ENCODE measurements at places on chromosomes 11 and 22. TPM values are rescaled to one million over a fixed set of nuclear protein-coding genes. Genes with fewer than 3 reads are reported as not detected.

GRCh38 chr11:131370090-131370751 lies at the start of gene NTM:
Gene NTM, plus strand, starts transcription at chr11:131370615.
- no peak for DNase-seq
- peaks cover 10% of the 10 kb centered on the region for H3K27me3 ChIP-seq
- no peaks in the 10 kb centered on the region for H3K4me1 ChIP-seq
- H3K4me3 ChIP-seq: no peak within 1 kb of the TSS
- H3K27ac ChIP-seq: no peak within 1 kb of the TSS

DNA sequence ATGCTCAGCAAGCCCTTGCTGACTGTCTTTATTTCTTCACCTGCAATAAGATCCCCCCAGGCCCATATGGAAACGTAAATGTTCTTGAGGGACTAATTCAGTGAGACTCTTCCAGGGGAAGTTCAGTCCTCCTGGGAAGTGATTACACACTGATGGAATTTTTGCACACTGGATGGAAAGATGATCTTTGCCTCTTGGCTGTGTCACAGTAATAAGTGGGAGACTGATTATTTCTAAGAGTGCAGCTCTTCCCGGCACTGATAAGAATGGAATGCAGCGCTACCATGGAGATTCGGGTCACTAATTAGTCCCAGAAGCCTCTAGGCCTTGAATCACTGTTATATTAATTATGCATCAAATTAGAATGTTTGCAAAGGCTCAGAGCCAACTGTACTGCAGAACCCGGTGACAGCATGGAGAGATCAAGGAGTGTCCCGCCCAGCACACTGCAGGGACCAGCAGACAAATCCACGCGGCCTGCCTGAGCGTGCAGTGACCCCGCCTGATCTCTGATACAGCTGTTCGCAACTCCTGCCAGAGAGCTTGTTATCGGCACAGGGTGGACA lies 178.3 kb downstream of the SNX19 start:
- H3K4me1 ChIP-seq: no peaks in the 10 kb centered on the region
- no peak for DNase-seq
- no peak overlapping the region for H3K4me3 ChIP-seq
- H3K36me3 ChIP-seq: no peaks in the 10 kb centered on the region
- H3K27ac ChIP-seq: no peak overlapping the region

DNA sequence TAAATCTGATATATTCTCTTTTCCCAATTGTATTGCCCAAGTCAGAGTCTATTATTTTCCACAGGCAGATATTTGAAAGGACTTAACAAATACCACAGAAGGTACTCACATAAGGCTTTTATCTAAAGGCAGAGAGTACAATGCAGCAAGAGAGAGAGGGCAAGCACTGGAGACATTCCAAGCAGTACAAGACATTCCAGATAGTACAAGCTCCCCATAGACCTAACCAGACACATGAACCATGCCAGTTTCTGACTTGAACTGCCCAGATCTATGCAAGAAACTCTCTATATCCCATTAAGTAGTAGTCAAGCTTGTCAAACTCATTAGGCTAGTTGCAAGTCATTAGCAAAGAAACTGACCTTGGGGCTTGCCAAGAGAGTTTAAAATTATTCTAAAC lies 11.2 kb upstream of the MS4A6E start:
- no peak overlapping the region for H3K27ac ChIP-seq
- DNase-seq: no peak
- H3K27me3 ChIP-seq: peaks cover 20% of the 10 kb centered on the region

The PATE2 gene
- 0.16 TPM for total RNA-seq

DNA sequence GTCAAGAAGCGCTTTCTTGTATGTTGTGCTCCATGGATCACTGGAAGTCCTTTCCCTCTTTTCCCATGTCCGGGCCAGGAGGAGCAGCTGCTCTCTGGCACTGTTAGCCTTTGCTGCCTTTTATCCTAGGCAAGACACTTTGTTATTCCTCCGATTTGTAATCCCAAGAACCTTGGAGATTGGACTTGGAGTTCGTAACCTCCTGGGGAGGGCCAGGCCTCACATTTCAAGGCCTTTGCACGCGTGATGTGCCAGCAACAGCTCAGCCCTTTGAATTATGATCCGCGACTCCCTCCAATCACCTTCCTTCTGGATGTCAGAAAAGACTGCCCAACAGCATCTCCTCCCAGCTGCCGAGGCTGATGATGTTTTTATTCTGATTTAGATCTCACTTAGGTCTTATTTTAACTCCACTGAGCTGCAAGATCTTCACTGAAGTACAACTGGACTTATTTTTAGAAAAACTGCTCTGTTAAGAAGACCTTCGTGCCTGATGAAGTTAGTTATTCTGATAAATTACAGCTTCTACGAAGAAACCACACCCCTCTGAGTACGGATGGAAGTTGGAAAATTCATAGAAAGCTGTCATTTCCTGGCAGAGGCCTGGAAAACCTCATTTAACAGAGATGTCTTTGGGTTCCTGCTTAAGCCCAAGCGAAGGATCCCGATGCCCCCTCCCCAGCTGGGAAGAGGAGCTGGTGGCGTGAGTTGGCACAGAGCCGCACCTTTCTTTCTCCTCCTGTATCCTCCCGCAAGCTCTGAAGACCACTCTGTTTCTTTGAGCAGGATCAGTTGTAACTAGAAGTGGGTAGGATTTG lies 62.4 kb downstream of the PARVB start:
- no peaks in the 10 kb centered on the region for H3K36me3 ChIP-seq
- H3K4me1 ChIP-seq: peaks cover 11% of the 10 kb centered on the region
- no peak overlapping the region for H3K4me3 ChIP-seq
- no peaks in the 10 kb centered on the region for H3K27me3 ChIP-seq
- no peak for DNase-seq

- H3K27me3 ChIP-seq: peaks cover 8% of the 10 kb centered on the region
- no peak overlapping the region for H3K4me3 ChIP-seq
- H3K4me1 ChIP-seq: no peaks in the 10 kb centered on the region
- H3K27ac ChIP-seq: no peak overlapping the region
- DNase-seq: no peak
Observed at GRCh38 chr22:33302549-33302948, 244.4 kb upstream of the SYN3 start.

- no peaks in the 10 kb centered on the region for H3K27me3 ChIP-seq
- peak; percentile 20 for DNase-seq
- peaks cover 37% of the 10 kb centered on the region for H3K4me1 ChIP-seq
Observed at GRCh38 chr11:72079819-72080325, 470 bp downstream of the NUMA1 start.

DNA sequence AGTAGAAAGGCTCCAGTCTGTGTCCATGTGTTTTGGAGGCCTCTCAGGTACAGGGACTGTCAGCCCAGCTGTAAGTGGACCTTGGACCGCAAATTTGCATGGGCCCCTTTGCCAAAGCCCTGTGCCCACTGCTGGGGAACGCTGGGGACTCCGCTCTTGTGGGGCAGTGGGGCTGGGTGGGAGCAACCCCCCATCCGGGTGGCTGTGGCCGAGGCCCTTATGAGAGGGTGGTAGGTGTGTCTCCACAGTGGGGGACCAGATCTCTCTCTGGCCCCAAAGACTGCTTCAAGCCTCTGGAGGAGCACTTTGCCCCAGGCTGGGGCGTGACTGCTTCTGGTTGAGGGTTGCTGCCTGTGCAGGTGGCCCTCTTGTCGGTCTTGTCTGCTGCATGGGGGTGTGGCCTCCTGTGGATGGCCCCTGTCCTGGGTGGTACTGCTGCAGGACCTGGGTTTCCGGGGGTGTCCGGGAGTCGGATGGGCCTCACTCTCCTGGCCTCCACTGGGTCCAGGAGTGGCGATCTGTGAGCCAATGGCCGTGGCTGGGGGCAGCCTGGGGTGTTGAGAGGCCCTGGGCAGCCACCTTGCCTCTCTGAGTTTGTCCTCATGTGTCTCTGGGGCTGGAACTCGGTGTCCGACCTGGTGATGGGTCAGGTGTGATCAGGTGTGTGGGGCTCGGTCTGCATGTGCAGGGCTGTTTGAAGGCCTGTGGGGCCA lies 15.9 kb downstream of the KCNQ1 start:
- no peak overlapping the region for H3K4me3 ChIP-seq
- no peaks in the 10 kb centered on the region for H3K36me3 ChIP-seq
- no peak for DNase-seq
- no peak overlapping the region for H3K27ac ChIP-seq

DNA sequence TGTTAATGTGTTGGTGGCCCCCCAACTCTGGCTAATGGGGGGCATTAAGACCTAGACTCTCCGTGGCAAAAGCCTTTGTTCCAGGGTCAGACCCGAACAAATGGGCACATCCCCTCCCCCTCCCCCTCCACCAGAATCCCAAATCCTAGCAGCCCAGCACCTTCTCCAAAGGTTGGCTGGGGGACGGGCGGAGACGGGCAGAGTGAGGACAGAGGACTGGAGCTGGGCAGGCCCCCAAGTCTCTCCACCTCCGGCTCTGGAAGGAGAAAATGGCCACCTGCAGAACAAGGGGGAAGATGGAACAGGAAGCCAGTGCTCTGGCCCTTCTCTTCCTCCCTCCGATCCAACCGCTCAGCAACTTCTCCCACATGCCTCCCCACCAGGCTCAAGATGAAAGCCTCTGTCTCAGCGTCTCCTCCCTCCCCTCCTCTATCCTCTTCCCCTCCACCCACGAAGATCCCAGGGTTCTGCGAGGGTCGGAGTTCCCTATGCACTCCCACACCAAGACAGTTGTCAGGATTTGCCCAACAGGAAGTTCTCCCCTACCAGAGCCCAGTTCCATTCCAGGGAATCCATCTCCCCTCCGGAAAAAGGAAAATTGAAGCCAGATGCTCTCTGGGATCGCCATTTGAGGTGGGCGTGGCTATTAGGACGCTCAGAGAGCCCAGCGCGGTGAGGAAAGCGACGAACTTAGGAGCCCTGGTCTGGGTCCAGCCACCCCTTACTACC lies 20.1 kb downstream of the ADA2 start:
- DNase-seq: no peak
- H3K27me3 ChIP-seq: no peaks in the 10 kb centered on the region
- H3K4me3 ChIP-seq: no peak overlapping the region
- H3K4me1 ChIP-seq: peaks cover 3% of the 10 kb centered on the region
- H3K27ac ChIP-seq: no peak overlapping the region
- H3K36me3 ChIP-seq: peaks cover 9% of the 10 kb centered on the region

The MS4A6A gene
- not detected for total RNA-seq

GRCh38 chr11:14578541-14578956 lies 58.4 kb upstream of the PSMA1 start:
- H3K4me3 ChIP-seq: peak overlapping the region; percentile 0
- peak; percentile 58 for DNase-seq

GRCh38 chr22:46018859-46019258 lies 41.9 kb upstream of the WNT7B start:
- no peaks in the 10 kb centered on the region for H3K27me3 ChIP-seq
- H3K27ac ChIP-seq: no peak overlapping the region
- no peaks in the 10 kb centered on the region for H3K4me1 ChIP-seq
- no peak overlapping the region for H3K4me3 ChIP-seq
- no peaks in the 10 kb centered on the region for H3K36me3 ChIP-seq
- no peak for DNase-seq

GRCh38 chr22:49567899-49568750 lies 259.5 kb downstream of the BRD1 start:
- peaks cover 1% of the 10 kb centered on the region for H3K36me3 ChIP-seq
- H3K4me1 ChIP-seq: no peaks in the 10 kb centered on the region
- no peak overlapping the region for H3K4me3 ChIP-seq

- peak overlapping the region; percentile 97 for H3K27ac ChIP-seq
- H3K4me1 ChIP-seq: peaks cover 38% of the 10 kb centered on the region
- H3K4me3 ChIP-seq: peak overlapping the region; percentile 36
- no peaks in the 10 kb centered on the region for H3K27me3 ChIP-seq
- no peaks in the 10 kb centered on the region for H3K36me3 ChIP-seq
Observed at GRCh38 chr22:22210375-22210774, 34.2 kb upstream of the VPREB1 start.

DNA sequence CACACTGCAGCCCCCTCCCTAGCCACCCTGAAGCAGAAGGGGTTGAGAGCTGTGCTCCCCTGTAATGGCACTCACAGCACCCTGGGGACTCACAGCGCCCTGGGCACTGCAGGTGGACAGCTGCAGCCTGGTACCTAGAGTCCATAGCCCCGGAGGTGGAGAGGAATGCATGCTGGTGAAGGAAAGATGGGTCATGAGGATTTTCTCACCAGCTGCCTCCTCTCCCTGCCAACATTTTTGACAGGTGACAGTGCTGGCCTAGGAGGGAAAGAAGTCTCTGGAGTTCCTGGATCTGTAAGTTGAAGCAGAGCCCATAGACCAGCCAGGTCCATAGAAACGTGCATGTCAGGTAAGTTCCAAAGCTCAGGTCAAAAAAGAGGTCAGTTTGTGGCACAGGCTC lies 330.5 kb downstream of the TENM4 start:
- no peak overlapping the region for H3K27ac ChIP-seq
- no peak overlapping the region for H3K4me3 ChIP-seq
- H3K27me3 ChIP-seq: peaks cover 4% of the 10 kb centered on the region
- no peaks in the 10 kb centered on the region for H3K36me3 ChIP-seq
- H3K4me1 ChIP-seq: no peaks in the 10 kb centered on the region

DNA sequence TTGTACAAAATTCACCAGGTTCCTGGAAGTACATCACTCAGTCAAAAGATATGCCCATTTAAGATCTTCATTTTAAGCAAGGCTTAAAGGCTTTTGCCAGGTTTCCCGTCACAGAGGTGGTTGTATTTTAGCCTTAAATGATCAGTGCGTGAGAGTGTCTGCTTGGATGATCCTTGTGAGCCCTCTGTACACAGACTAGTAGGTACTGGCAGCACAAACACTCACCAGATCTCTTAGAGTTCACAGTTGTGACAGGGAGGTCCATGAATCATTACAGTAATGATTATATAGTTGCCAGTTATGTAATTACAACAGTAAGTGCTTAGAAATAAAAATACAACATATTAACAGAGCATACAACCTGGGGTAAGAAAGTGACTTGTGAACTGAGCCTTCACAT lies 84.2 kb upstream of the SLC25A18 start:
- peaks cover 23% of the 10 kb centered on the region for H3K27me3 ChIP-seq
- H3K4me1 ChIP-seq: no peaks in the 10 kb centered on the region
- H3K4me3 ChIP-seq: no peak overlapping the region
- H3K36me3 ChIP-seq: no peaks in the 10 kb centered on the region
- no peak overlapping the region for H3K27ac ChIP-seq

The RASSF10 gene
- not detected for total RNA-seq

DNA sequence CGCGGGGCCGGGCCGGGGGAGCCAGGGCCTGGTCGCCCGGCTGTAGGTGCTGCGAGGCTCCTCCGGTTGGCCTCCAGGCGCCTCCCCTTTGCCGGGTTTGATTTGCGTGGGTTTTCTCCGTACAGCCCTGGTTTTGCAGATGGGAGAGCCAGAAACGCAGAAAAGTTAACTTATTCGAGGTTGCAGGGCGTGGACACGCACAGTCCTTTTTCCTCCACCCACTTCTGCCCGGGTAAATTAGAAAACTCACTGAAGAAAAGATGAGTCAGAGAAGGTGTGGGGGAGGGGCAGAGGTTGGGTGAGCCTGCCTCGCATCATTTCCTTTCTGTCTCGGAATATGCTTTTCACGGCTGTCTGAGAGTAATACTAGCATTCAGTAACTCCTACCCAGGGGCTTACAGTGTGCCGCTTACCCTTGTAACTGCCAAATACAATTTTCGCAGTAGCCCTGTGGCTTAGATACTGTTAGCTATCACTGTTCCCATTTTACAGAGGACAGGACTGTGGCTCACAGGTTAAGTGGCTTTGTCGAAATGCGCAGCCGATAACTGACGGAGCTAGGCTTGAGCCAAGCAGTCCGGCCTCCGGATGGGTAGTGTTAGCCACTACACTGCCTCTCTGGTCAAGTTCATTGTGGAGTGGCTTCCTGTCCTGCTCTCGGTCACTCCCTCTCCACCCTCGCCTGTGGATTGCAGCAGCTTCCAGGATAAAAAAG lies 812 bp downstream of the FADD start:
- H3K4me3 ChIP-seq: peak overlapping the region; percentile 97
- peaks cover 46% of the 10 kb centered on the region for H3K4me1 ChIP-seq
- peak overlapping the region; percentile 99 for H3K27ac ChIP-seq
- H3K27me3 ChIP-seq: peaks cover 2% of the 10 kb centered on the region
- peaks cover 42% of the 10 kb centered on the region for H3K36me3 ChIP-seq
